Cerebellar cortex (tissue), 1 donor: ENCODE measurements at places on chromosomes 5 and 9.

DNA sequence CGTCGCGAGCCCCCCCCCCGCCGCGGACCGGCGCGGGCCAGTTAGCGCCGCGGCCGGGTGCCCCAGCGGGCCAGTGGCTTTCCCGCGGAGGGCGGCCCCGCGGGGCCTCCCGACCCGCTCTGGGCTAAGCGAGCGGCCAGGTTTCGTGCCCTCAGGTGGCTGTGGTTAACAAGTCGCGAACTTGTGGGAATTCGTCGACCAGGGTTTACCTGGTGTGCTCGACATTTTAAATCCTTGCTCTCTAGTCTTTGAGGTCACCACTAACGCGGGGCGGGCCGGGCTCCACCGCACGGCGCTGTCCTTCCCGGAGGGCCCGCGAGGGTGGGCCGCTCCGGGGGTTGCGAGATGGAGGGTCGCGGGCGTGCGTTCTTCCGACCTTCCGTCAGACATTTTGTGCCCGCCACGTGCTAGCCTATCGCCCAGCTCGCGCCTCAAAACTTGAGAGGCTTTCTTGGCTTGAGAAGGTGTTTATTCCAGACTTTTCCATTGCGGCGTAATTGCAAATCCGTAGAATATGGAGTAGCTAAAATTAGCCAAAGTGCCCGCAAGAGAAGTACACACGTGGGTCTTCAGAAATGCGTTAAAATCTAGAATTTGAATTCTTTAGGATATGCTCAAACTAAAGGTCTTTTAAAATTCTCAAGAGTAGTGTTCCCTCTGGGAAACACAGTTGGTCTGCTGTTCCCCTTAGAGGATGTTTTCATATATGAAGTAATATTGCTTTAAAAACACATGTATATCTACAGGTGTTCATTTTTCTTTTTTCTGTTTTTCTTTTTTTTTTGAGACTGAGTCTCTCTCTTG, 2.1 kb downstream of the ANP32B start:
- DNase-seq, result no peak

DNA sequence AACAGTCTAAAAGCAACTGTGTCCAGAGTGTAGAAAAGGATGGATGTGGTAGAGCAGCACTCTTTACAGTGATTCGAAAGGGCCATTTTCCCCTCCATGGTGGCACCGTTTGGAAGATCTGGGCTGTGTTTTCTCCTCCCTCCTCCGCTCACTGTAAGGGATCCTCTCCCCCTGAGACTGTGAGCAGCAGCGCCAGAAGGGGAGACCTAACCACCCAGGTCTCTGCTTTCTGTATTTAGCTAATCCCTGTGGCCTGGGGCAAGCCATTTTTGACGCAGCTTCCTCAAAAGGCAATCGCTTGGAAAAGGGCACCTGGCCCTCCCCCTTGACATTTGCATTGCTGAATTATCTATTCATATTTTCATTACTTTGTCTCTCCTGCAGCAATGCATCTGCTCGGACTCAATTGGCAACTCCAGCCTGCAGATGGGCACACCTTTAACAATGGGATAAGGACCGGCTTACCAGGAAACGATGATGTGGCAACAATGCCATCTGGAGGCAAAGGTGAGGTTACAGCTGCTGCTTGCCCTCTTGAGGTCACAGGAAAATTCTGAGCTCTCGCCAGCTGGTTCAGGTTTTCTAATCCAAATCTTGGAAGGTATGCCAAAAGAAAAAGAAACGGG, 244.3 kb upstream of the WWC1 start:
- peak; percentile 80 for DNase-seq

DNA sequence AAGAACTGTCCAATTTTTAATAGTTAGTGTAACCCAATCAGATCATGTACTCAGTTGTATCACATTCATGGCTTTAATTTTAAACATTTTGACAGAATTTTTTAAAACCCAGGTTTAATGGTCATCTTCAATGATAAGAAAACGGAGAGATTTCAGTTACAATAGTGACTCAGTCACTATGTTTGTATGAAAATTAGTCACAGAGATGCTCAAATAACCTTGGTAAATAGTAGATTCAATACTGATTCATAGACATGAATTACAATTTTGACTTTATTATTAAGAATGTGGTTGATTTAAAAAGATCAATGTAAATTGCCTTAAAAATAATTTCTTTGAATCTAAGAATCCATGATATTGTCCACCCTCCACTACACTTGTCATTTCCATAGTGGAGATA, 64.6 kb upstream of the TYRP1 start:
- DNase-seq, result no peak

DNA sequence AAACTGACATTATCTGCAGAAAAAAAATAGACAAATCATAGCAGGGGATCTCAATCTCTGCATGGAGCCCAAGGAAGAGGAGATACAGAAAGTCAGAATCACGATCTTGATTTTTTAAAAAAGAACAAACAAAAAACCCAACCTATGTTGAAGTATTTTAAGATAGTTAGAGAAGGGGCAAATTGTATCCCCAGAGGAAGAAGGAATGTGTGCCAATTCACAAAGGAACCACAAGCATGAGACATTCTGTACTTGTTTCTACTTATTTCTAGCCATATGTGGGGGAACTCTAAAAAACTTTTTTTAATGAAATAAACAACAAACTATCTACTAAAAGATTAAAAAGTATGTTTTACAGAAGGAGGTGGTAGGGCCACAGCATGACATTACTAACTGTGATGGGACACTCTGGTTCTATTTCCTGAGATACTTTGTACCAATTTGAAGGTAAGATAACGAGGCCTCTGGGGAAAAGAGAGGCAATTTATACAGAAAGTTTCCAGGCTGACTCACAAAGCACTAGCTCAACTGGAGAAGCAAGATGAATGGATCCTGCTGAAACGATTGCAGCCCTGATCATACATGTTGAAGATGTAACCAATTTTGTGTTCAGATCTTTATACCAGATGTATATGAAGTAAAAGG, 22.5 kb downstream of the RANBP3L start:
- no peak for DNase-seq

- no peak for DNase-seq
Measured at GRCh38 chr9:14451949-14452348, 138.0 kb upstream of the NFIB start.
